ENCODE measurements at places on chromosomes 5 and 9.

DNA sequence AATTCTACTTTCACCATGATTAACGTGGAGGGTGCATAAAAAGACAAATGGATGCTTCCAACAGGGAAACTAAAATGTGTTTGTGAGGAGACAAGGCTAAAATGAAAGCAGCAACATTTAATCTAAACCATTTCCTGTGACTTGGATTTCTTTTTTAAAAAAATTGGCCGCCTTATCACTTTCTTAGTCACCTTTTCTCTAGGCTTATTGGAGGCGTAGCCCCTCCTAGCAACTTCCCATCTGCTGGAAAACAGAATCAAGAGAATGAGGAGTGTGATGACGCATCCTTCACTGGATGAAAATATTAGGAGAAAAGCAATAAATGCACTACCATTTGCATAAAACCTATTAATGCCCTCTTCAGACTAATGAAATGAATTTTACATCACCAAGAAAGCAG lies 791 bp upstream of the GPR150 start:
- no peak for DNase-seq

GRCh38 chr9:132384376-132384775 lies 22.3 kb downstream of the TTF1 start:
- DNase-seq: no peak

DNA sequence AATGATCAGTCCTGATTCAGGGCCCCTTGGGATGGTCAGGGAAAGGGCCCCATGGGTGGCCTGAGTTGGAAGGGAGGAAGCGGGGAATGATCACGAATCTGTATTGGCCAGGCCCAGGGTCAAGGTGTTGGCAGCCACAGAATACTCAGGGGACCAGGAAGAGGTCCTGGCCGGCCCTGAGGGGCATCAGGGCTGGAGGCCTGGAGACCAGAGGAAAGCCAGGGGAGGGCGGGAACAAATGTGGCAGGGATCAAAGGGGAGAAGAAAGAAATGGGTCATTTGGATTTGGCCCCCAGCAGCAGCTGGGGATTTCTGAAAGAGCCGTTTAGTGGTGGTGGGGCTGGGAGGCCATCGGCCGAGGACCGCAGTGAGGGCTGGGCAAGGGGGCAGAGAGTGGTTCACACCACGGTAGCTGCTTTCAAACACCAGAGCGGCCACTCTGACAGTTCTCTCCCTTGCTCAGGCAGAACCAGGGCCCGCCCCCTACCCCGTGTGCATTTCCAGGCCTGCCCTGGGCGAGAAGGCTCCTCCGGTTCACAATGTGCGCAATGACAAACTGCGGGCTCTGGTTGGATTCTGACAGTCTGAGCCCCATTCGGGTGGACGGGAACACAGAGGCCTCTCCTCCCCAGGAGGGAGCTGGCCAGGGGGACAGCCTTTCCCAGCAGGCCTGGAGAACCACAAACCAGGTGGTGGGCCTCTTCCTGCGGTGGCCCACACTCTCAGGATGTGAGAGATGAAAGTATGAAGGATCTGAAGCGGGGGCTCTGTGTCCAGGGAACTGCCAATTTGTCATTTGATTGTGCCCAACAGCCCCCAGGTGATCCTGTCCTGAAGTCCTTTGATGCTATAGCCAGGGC lies 220.3 kb upstream of the IER5L start:
- no peak for DNase-seq

DNA sequence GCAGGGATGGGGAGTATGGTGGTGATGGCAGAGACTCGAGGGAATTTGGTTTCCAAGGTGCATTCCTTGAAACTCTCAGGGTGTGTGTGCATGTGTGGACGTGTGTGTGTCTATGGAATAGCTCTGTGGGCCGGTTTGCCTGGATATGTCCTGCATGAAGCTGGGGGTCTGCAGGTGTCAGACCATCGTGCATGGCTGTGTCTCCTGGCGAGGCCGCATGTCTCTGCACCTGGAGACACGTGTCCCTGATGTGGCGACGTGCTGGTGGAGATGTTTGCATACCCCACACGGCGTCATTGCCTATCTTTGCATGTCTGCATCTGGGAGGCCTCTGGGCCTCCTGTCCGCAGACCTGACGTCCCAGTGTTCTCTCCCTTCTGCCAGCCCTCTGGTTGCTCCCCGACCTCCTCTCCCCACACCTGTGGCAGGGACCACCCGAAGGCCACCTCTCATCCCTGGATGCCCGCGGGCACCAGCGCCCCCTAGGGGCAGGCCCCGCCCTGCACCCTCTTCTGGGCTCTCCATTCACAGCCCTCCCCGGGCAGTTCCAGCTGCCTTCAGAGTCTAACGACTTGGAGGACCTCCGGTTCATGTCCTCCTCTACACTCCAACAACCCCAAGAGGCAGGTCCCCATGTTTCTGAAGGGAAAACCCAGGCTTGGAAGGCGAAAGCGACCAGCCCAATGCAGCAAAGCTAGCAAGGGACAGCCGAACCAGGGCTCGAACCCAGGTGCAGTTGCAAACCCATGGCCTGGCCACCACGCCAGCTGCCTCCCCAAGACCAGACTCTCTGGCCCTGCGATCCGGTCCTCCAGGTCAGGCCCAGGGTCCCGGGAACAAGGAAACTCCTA lies 88.6 kb downstream of the LMX1B start:
- DNase-seq: no peak

DNA sequence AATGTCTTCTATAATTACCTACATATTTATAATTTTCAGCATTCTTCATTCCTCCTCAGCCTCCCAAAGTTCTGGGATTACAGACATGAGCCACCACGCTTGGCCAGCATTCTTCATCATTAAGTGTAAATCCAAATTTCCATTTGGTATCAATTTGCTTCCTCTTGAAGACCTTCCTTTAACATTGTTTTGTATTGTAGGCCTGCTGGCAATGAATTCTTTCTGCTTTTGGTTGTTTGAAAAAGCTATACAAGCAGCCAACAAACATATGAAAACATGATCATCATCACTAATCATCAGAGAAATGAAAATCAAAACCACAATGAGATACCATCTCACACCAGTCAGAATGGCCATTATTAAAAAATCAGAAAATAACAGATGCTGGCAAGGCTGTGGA lies 56.4 kb downstream of the GCNT4 start:
- no peak for DNase-seq

GRCh38 chr5:151675611-151676313 lies 11.0 kb downstream of the SPARC start:
- DNase-seq: no peak

DNA sequence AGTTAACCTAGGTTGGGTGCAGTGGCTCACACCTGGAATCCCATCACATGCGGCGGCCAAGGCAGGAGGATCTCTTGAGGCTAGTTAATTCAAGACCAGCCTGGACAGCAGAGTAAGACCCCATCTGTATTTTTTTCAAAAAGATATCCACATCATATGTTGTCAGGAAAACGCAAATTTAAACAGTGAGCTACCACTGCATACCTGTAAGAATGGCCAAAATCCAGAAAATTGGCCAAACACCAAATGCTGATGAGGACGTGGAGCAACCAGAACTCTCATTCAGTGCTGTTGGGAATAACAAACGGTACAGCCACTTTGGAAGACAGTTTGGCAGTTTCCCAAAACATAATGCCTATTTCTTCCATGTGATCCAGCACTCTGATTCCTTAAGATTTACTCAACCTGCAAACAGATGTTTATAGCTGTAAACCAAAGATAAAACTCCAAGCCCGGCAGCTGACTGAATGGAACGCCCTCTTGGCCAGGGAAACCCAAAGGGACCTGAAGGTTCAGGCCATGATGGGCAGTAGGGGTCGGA lies 12.4 kb downstream of the CEL start:
- peak; percentile 70 for DNase-seq

GRCh38 chr9:70761139-70761670 lies 346.7 kb upstream of the KLF9 start:
- DNase-seq: no peak

DNA sequence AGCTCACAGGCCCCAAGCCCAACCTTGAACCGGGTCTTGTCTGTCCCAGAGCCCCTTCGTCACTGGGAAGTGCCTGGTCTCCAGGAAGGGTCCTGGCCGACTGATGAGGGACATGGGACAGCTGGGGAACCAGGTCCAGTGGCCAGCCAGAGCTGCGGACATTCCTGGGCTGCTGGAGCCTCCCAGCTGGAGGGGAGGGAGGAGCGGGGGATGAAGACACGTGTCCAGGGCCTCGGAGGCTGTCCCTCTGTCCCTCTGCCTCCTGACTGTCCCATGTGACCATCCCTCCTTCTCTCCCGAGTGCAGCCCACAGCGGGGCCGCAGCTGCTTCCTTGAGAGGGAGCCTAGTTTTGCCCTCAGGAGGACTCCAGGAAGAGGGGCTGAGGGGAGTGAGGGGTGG lies 41.7 kb upstream of the UBAC1 start:
- DNase-seq: peak; percentile 81

- no peak for DNase-seq
Measured at GRCh38 chr5:163642904-163643303, 137.5 kb downstream of the MAT2B start.

GRCh38 chr9:137802021-137802420 lies 75.6 kb upstream of the CACNA1B start:
- DNase-seq: no peak

- no peak for DNase-seq
Measured at GRCh38 chr9:129880654-129881546, 45.6 kb downstream of the USP20 start.

DNA sequence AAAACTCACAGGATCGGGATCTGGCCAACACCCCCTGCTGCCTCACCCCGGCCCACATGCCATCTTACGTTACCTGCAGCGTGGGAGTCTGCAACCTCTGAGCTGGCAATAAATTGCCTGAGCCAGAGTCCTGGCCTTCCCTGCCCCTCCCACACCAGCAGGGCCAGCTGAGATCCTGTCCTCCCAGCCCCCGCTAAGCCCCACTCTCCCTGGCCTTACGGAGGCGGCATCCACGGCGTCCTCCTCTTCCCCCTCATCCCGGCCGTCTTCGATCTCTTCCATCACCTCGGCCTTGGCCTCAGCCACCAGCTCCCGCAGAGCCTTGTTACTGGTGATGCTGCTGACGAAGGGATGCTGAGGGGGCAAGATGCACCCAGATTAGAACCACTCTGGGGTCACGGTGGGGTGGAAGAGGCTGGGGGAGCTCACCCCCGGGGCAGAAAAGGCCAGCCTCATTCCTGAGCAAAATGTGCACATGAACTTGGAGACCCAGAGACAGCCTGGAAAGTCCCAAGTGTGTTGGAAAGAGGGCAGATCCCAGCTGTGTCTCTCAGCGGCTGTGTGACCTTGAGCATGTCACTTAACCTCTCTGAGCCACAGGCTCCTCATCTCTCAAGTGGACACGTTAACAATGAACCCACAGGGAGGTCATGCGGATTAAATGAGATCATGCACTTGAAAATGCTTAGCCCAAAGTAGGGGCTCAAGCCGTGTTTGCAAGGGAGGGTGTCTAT lies 89.9 kb upstream of the FBXW11 start:
- no peak for DNase-seq

- no peak for DNase-seq
Measured at GRCh38 chr9:28792716-28793115, 1219.4 kb upstream of the C9orf72 start.

DNA sequence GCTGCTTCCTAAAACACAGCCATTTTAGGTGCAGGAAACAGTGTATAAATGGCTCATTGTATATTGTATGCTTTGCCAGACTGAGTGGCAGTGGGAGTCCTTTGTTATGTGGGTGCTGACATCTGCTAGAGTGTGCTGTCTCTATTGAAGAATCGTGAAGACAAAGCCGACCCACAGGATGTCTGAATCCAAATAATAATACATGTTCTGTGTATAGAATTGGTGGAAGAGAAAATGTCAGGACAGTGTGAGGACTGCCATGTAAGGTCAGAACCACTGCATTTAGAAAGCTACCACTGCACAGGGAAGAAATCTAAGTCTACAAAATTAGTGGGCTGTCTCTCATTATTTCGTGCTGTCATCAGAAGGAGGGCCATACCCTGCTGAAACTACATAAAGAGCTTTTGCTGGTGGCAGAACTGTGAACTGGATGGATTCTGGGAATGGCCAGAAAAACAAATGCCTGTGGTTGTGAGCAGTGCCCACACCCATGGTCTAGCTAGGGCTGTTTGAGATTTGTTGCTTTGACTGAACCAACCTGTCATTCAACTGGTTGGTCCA lies 2.5 kb downstream of the IL7R start:
- peak; percentile 30 for DNase-seq

GRCh38 chr5:139021346-139021745 lies 146.2 kb upstream of the LRRTM2 start:
- no peak for DNase-seq

DNA sequence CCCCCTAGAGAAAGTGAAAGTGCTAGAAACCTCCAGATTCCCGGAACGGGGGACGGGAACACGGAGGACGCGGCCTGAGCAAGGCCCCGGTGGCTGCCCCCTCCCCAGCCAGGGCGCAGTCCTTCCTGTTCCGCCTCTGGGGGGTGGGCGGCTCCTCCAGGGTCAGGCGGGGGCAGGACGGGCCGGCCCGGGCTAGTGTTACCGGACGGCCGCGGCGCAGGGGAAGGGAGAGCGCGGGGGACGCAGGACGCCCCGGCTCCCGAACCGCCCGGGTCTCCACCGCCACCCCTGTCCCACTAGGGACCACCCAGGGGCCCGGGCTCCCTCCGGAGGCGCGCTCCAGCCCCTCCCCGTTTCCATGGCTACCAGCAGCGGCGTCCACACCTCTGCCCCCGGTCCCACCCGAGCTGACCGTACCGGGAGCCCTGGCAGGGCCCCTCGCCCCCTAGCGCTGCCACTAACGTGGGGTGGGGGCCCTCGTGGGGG lies 579 bp downstream of the SLC12A7 start:
- DNase-seq: peak; percentile 67

DNA sequence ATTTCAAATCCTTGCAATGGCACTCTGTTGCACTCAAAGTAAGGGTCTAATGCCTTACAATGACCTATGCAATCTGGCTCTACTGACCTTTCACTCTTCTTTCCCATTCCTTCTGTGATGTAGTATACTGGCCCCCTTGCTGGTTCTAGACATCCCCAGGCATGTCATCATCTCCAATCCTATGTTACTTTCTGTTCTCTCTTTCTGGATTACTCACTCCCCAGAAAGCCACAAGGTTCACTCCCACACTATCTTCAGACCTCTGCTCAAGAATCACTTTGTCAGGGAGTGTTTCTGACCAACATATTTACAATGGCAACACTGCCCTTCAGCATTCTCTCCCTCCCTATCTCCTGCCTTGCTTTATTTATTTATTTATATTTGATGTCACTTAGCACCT lies 802.2 kb upstream of the WWC1 start:
- DNase-seq: no peak
